Foreskin fibroblast (primary cell): ENCODE measurements at places on chromosomes 2 and 18.

DNA sequence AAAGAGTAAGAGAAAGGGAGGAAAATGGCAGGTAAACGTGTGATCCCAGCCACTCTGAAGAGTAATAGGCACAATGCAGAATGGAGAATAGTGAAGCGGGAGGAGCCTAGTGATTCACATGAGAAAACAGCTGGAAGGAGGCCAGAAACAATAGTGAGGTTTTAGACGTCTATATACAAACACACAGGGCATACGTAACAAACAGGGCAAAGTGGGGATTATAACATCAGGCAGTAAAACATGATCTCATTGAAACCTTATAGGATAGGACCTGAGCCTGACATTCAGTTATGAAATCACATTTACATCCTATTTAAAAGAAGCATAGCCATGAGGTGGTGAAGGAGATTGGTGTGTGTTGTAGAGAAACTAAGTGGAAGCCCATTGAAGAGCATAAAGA lies 33.0 kb upstream of the GATA6 start:
- DNase-seq = no peak

- no peak for DNase-seq
These were observed 191.9 kb downstream of the LOXHD1 start for GRCh38 chr18:46464926-46465655.

- no peak for DNase-seq
These were observed 61.8 kb upstream of the CHRNA1 start for GRCh38 chr2:174826051-174826450.

DNA sequence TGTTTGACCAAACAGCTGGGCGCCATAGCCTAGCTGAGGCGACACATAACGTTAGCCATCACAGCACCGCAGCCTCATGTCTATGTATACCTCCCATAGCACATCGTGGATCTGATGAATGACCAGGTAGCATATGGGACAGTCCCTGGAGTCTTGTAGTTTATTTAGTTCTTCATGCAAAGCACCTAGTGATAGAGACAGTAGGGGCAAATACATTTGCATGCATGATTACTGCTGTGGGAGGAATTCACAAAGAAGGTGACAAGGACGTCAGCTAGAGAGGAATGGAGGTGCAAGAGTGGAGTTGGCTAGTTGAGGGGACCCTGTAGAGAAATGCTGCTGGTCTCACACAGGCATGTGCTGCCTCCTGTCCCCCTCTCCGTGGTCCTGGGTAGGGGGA lies 478.9 kb upstream of the HS6ST1 start:
- no peak for DNase-seq

- peak; percentile 67 for DNase-seq
These were observed 1.5 kb downstream of the GAREM1 start for GRCh38 chr18:32469190-32469651.
